Glutamatergic neuron (in vitro differentiated cells): ENCODE measurements at places on chromosomes 7 and 10.
A peak's percentile ranks its signal among the peaks of the same experiment; 100 is the strongest.

DNA sequence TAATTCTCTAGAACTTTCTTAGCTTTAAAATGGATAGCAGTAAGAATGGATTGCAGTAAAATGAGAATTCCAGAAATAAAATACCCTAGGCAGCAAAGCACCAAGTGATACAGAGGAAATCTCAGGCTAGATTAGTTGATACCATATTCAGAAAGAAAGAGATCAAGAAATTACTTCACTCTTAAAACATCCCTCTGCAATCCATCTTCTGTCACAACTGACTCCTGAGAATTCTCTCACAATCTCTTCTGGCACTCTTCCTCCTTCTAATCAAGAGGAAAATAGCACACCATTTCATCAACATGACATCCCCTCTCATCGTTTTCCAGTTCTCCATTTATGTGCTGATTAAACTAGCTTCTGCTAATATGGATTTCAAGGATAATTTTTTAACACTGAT, 42.2 kb upstream of the LAMB1 start:
- no peak overlapping the region for H3K4me3 ChIP-seq
- no peaks in the 10 kb centered on the region for H3K4me1 ChIP-seq
- no peaks in the 10 kb centered on the region for H3K36me3 ChIP-seq
- H3K27ac ChIP-seq = no peak overlapping the region
- H3K27me3 ChIP-seq = no peaks in the 10 kb centered on the region

DNA sequence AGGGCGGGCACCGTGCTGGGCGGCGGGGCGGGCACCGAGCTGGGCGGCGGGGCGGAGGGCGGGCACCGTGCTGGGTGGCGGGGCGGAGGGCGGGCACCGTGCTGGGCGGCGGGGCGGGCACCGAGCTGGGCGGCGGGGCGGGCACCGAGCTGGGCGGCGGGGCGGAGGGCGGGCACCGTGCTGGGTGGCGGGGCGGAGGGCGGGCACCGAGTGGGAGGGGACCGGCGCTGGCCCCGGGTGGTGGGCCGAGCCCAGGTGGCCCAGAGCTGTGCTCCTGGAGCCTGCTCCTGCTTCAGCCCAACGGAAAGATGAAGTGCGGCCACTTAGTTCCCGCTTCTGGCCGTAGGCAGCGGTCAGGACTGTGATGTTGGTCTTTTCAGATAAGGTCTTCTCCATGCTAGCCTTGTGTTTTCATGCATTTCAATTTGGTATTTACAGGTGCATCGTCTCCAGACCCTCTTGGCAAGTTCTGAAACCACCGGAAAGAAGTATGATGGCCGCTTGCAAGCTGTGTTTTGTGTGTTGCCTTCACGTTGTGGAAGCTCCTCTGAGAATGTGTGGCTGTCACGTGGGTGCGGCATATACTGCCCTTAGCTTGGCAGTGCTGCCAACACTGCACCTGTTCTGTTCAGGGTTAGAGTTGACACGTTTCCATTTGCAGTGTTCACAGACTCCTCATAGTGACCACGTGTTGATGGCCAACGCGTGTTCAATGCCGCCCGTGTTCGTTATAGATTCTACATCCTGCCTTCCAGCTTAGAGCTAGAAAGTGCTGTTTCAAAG, 25.2 kb downstream of the IQCE start:
- peaks cover 18% of the 10 kb centered on the region for H3K4me1 ChIP-seq
- no peak for DNase-seq
- H3K36me3 ChIP-seq = no peaks in the 10 kb centered on the region
- H3K27ac ChIP-seq = no peak overlapping the region
- H3K27me3 ChIP-seq = peaks cover 7% of the 10 kb centered on the region

DNA sequence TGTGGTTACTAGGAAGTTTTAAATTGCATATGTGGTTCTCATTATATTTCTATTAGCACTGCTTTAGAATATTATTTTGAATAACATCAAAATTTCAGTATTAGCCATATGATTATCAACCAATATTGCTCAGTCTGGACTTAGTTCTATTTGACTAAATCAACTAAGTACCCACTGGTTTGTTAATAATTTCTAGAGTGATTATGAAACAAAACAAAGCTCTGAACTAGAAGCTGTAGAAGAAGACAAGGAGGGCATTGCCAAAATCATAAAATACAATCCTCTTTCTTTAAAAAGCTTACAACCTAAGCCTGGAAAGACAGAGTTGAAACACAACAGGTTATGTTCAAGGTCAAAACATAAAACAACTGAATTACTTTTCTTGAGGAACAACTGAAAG, 204.7 kb downstream of the KMT2C start:
- H3K4me1 ChIP-seq = no peaks in the 10 kb centered on the region
- no peaks in the 10 kb centered on the region for H3K27me3 ChIP-seq
- H3K4me3 ChIP-seq = no peak overlapping the region
- DNase-seq = no peak
- H3K36me3 ChIP-seq = no peaks in the 10 kb centered on the region
- no peak overlapping the region for H3K27ac ChIP-seq

GRCh38 chr7:136009488-136010079, 32.4 kb upstream of the MTPN start:
- no peak for DNase-seq
- no peak overlapping the region for H3K27ac ChIP-seq
- H3K27me3 ChIP-seq = no peaks in the 10 kb centered on the region
- no peak overlapping the region for H3K4me3 ChIP-seq
- H3K4me1 ChIP-seq = peaks cover 9% of the 10 kb centered on the region

- H3K4me3 ChIP-seq = no peak overlapping the region
- H3K36me3 ChIP-seq = peaks cover 4% of the 10 kb centered on the region
- no peak for DNase-seq
These were observed 2.1 kb upstream of the RAPGEF5 start for GRCh38 chr7:22358820-22359697.

GRCh38 chr7:14016950-14017349, 27.5 kb upstream of the ETV1 start:
- no peak overlapping the region for H3K4me3 ChIP-seq
- DNase-seq = no peak
- no peaks in the 10 kb centered on the region for H3K27me3 ChIP-seq
- H3K4me1 ChIP-seq = no peaks in the 10 kb centered on the region

- peak overlapping the region; percentile 72 for H3K27ac ChIP-seq
- peaks cover 4% of the 10 kb centered on the region for H3K36me3 ChIP-seq
- peaks cover 43% of the 10 kb centered on the region for H3K4me1 ChIP-seq
- no peak for DNase-seq
- peaks cover 1% of the 10 kb centered on the region for H3K27me3 ChIP-seq
These were observed 145.7 kb downstream of the RNF216 start for GRCh38 chr7:5635461-5636445.

DNA sequence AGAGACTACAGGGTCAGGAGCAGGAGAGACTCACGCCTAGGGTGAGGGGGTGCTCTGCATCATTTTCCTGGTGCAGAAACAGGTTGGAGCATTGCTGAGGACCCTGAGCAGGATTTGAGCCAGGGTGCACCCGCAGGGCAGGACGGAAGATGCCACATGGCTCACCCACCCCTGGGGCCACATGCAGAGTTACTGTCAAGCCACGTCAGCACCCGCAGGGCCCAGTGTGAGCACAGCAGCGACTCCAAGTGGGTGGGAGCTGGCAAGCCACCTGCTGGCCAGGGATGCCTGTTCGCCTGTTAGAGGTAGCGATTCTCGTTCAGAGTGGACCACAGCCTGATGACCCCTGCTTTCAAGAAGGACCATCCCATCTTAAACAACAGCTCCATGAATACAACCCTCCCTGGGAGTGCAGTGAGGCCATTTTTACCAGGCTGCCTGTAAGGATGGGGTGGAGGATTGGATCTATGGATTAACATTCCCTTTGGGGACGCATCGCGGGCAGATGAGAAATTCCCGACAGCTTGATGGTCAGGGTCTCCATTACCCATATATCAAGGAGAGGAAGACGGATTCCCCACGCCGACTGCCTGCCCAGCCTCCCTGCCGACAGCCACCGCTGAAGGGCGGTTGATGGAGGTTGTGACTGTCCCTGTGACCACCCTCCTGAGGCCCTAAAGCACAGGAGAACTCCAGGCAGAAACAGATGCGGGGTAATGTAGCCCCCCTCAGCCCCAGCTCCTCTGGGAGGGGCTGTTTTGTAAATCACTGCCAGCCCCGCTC, 101.1 kb upstream of the RET start:
- H3K4me1 ChIP-seq = peaks cover 5% of the 10 kb centered on the region
- H3K36me3 ChIP-seq = no peaks in the 10 kb centered on the region
- H3K4me3 ChIP-seq = no peak overlapping the region
- peak; percentile 20 for DNase-seq

DNA sequence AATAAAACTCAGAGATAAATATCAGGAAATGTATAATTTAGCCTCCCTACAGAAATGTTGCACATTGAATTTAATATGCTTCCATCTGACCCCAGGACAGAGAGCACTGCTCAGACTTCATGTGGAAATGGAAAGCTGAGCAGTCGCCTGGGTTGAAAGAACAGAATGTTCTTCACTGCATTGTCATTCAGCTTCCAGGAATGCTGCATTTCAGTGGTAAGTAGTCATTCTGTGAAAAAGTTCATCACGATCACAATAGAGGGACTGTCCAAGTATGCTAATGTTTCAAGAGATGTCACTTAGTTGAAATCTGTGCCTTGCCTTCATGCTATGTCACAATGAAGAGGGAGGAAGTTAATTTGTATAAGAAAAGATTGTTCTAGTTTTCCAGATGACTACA, 147.3 kb downstream of the NRCAM start:
- peak overlapping the region; percentile 16 for H3K27ac ChIP-seq
- H3K36me3 ChIP-seq = no peaks in the 10 kb centered on the region
- H3K4me3 ChIP-seq = peak overlapping the region; percentile 15

DNA sequence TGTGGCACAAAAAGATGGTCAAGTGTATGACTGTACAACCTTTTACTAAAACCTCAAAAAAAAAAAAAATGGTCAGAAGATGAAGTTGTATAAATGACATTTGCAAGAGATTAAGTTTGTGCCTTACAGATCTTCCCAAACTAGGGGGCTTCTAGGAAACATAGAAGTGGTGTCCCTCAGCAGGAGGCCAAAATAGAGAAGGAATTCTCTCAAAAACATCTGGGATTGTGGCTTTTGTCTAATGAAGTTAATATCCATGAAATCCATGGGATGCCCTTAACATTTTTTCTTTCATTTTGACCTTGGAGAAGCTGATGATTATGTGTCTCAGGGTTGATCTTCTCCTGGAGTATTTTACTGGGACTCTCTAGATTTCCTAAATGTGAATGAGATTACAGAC, 62.2 kb downstream of the CASD1 start:
- no peak overlapping the region for H3K27ac ChIP-seq
- no peaks in the 10 kb centered on the region for H3K4me1 ChIP-seq
- no peak overlapping the region for H3K4me3 ChIP-seq
- no peak for DNase-seq
- H3K27me3 ChIP-seq = peaks cover 4% of the 10 kb centered on the region
- H3K36me3 ChIP-seq = peaks cover 33% of the 10 kb centered on the region

DNA sequence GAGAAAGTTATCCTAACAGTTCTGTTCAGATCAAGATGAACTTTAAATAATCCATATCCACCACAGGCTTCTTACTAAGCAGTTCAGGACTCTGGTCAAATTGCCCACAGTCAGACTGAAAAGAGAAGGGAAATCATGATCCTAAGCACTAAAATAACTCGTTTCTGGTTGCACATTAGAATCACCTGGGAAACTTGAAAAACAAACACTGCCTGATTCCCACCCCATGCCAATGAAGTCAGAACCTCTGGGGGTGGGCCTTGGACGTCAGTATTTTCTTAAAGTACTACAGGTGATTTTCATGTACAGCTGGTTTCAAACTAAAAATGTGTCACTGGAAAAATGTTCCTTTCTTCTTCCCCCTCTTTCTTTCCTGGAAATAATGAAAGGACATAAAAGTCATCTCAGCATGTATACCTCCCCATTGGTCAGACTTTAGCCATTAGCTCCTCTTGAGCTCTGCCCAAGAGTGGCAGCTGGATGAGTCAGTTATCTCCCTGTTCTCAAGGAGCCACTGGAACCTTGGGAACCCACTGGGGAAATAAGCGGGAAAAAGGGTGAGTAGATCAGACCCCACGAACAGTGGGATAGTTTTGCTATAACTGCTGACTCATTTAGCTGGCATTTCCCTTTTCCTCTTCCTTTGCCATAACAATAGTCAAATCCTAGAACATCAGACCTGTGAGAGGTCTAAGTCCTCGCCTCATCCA, 75.3 kb upstream of the IL6 start:
- peaks cover 13% of the 10 kb centered on the region for H3K36me3 ChIP-seq
- no peak overlapping the region for H3K4me3 ChIP-seq
- no peak for DNase-seq
- no peaks in the 10 kb centered on the region for H3K27me3 ChIP-seq
- H3K4me1 ChIP-seq = no peaks in the 10 kb centered on the region

GRCh38 chr10:90193240-90193985, 492.0 kb downstream of the KIF20B start:
- H3K27ac ChIP-seq = no peak overlapping the region
- DNase-seq = no peak
- no peaks in the 10 kb centered on the region for H3K4me1 ChIP-seq
- no peaks in the 10 kb centered on the region for H3K27me3 ChIP-seq
- H3K4me3 ChIP-seq = no peak overlapping the region
- H3K36me3 ChIP-seq = no peaks in the 10 kb centered on the region

DNA sequence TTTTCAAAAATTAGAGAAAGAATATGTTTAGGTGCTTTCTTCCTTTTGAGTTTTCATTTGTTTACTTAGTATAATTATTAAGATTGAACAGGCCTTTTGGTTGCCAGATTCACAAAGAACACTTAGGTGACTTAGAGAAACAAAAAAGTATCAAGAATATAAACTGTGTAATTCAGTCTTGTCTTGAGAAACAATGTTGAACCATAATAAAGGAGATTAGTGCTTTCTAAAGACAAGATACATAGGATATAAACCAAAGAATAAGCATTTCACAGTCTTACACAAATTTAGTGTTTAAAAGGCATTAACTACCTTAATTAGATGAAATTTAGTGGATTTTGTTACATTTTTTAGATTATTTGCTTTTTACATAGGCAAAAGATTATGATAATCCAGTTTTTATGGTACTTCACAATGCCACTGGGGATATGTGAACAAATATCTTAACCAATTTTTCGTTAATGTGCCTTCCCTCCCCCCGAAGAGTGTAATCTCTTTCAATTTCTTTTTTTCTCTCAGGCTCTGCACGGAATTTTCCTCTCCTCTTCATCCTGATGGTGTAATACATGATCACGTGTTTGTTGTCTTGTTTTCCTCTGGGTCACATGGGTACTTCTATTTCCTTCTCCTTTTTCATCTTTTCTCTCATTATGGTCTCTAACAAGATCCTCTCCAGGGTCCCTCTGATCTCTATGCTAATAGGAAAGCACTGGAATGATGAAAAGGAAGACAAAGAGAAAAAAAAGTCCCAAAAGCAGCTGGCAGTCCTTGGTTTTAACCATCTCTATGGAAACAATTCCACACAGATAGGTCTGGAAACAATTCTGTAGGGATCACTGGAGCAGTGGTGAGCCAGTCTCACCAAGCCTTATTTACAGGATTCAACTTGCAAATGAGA, 3.7 kb upstream of the HNRNPH3 start:
- H3K4me1 ChIP-seq = peaks cover 18% of the 10 kb centered on the region
- H3K36me3 ChIP-seq = peaks cover 5% of the 10 kb centered on the region
- peak overlapping the region; percentile 62 for H3K27ac ChIP-seq

- H3K36me3 ChIP-seq = peaks cover 5% of the 10 kb centered on the region
- DNase-seq = no peak
- no peak overlapping the region for H3K4me3 ChIP-seq
- H3K27me3 ChIP-seq = peaks cover 4% of the 10 kb centered on the region
- no peak overlapping the region for H3K27ac ChIP-seq
These were observed 303.4 kb downstream of the WDR37 start for GRCh38 chr10:1359626-1359955.

GRCh38 chr10:71353639-71354038, 34.6 kb downstream of the SLC29A3 start:
- no peak overlapping the region for H3K27ac ChIP-seq
- no peaks in the 10 kb centered on the region for H3K36me3 ChIP-seq
- H3K27me3 ChIP-seq = peaks cover 6% of the 10 kb centered on the region
- H3K4me3 ChIP-seq = no peak overlapping the region
- no peaks in the 10 kb centered on the region for H3K4me1 ChIP-seq
- DNase-seq = no peak

GRCh38 chr7:26549281-26549944, 257.8 kb downstream of the SNX10 start:
- H3K27me3 ChIP-seq = peaks cover 4% of the 10 kb centered on the region
- no peaks in the 10 kb centered on the region for H3K36me3 ChIP-seq
- peaks cover 14% of the 10 kb centered on the region for H3K4me1 ChIP-seq
